ENCODE measurements at places on chromosomes 2 and 18.
A peak's percentile ranks its signal among the peaks of the same experiment; 100 is the strongest.

DNA sequence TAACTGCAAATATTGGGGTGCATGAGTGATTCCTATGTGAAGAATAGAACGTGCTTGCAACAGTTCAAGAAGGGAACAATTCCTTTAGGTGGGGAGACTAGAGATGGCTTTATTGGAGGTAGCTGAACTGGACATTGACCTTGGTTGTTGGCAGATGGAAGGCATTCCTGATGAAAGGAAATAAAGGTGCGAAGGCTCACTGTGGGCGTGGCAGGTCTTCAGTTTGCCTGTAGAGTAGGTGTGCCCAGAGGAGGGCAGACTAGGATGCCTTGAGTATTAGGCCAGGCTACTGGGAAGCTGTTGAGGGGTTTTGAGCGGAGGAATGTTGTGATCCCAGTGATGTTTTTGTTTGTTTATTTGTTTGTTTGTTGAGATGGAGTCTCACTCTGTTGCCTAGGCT, 2.8 kb downstream of the SPR start:
- DNase-seq, result no peak

DNA sequence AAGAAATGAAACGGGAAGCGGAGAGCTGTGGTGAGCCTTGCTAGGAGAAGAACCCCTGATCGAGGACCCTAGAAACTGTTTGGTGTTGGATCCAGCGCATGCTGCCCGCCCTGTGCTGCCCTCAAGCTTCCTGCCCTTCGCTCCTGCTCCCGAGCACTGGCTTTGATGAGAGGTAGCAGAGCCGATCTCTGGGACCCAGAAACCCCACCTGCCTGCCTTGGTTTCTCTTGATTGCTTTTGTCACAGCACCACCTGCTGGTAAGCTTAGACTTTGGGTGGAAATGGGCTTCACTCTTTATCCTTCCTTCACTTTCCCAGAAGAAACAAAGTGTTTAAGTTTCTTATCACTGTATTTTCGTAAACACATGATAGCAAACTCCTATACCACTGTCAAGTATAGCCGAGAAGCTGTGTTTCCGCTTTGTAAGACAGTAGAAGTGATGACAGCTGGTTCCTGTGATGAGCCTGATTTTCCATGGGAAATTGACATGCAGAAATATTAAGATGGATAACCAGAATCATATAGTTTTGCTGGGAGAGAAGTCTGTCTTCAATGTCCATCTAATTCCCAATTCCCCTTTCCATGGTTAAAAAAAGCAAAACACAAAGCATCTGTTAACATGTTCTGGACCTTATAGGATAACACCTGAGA, 267.4 kb downstream of the PHLPP1 start:
- DNase-seq, result peak; percentile 64

GRCh38 chr2:145399131-145399530, 879.2 kb upstream of the ZEB2 start:
- DNase-seq, result no peak

GRCh38 chr18:35088921-35089320, 47.7 kb downstream of the MAPRE2 start:
- DNase-seq, result no peak

GRCh38 chr2:232318169-232318855, 60.2 kb upstream of the ALPP start:
- no peak for DNase-seq

- peak; percentile 79 for DNase-seq
Observed at GRCh38 chr2:85405201-85406059, 4.7 kb downstream of the CAPG start.

- peak; percentile 65 for DNase-seq
Observed at GRCh38 chr2:12106440-12107080, 360.1 kb downstream of the LPIN1 start.

- DNase-seq, result peak; percentile 44
Observed at GRCh38 chr2:95023222-95023597, 2.3 kb upstream of the MAL start.

DNA sequence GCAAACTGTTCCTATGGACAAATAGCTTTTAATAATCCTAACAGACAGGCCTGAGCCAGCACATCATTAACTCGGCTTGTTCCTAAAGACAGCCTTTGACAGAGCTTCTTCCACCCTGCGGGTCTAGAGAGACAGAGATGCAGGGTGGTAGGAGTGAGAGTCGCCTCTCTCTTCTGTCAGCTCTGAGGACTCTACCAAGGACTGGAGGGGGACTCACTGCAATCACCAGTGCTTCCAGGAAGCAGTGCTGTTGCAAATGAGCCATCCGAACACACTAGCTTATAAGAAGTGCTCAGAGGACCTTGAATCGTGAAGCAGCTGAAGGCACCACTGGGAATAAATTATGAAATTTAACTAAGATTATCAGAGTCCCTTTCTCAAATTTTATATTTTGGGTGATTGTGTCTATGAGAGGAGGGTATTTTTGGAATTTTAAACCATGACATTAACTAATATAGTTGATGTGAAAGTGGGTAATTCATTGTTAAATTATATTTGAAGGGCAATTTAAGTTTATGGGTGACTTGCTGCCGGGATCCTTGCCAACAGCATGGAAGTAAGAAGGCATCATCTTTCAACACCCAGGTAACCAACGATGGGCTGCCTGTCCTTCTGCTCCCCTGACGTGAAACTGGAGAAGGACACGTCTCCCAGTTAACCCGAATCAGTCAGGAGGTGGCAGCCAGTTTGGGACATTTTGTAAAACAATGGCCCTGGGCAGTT, 43.6 kb upstream of the PXDN start:
- DNase-seq, result no peak
